ENCODE measurements at places on chromosomes 7 and 10. TPM values are rescaled to one million over a fixed set of nuclear protein-coding genes. Genes with fewer than 3 reads are reported as not detected.

AKR1E2 gene
- 1.7 TPM for total RNA-seq

TRIM73 gene
- 7.4 TPM for total RNA-seq

GRCh38 chr10:4647109-4647785 is 178.8 kb upstream of the AKR1E2 start:
- DNase-seq: no peak

DGKI gene
- total RNA-seq: 3.0 TPM

GRCh38 chr7:38211940-38212339 is 33.9 kb downstream of the STARD3NL start:
- no peak for DNase-seq

GRCh38 chr10:119139464-119140067 is 25.9 kb downstream of the SFXN4 start:
- no peak for DNase-seq

DNA sequence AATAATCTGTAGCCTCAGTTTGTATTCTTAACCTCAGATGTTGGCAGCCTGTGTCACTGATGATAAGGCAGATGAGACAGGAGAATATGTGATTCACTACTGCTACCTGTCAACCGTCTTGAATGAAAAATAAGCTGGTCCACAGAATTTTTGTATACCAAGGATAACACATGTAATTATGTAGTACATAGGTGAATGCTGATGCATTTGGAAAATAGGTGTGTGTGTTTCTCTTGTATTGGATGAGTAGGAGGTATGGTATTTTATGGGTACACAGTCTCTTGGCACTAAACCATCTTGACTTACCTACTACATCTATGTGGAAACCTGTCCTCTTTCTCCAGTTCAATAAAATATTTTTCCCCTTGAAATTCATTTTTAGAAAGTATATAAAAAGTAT is 20.7 kb upstream of the ZRANB1 start:
- no peak for DNase-seq

Measured in osteocyte (in vitro differentiated cells).